ENCODE measurements at places on chromosomes 13 and 19.

GRCh38 chr13:94707400-94708021, 4.8 kb downstream of the SOX21 start:
- no peak for DNase-seq

GRCh38 chr13:62003452-62003851, 587.8 kb upstream of the PCDH20 start:
- no peak for DNase-seq

DNA sequence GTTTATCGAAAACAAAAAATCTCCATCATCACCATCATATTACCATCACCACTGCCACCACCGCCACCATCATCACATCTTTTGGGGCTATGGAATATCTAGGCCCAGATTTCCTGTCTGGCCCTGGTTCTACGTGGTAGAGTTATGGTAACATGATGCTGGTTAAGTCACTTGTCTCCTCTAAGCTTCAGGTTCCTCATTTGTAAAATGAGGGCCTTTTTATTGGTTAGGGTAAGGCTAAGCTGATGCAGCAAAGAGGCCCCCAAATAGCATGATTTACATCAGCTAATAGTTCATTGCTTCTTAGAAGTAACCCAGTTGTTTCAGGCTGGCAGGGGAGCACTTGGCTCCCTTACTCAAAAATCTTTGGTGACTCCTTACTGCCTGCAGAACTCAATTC, 37.9 kb downstream of the PCDH8 start:
- DNase-seq: no peak

DNA sequence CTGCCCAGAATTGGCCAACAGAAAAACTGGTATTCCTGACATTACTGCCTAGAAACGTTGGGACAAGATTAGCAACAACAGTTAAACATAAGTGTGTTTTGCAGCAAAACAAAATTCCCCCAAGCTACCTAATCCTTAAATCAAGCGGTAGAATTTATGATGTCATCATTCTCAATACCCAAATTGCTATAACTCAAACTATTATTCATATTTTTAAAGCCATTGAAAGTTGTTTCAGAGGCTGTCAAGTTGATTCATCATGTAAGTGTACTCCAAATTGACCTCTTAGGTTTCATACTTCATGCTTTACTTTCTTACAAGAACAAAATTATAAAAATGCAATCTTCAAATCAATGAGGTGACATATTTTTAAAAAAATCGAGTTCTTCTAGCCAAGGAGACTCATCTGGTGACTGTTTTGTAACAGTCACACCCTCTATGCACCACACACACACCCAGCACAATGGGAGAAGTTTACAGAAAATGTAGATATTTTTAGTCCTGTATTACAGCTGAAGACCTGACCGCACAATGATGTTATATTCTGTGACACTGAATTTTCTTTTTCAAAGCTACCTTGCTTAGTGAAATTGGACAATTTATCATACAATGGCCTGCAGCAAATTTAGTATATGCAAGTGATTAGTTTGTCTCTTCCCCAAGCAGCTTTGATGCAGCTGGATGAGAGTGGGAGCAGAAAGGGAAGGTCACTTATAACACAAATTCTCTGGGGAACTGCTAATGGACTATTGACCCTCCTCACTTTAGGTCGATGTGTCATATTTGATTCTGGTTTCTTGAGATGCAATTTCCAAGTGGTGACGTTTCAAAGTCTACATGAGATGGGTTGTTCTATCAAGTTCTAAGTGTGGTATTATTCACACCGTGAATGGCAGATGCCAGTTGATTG, 345.3 kb upstream of the OBI1 start:
- no peak for DNase-seq

- DNase-seq: no peak
Measured at GRCh38 chr13:86563308-86563707, 764.1 kb upstream of the SLITRK6 start.

GRCh38 chr19:27865927-27866777, 1346.8 kb downstream of the UQCRFS1 start:
- DNase-seq: no peak

DNA sequence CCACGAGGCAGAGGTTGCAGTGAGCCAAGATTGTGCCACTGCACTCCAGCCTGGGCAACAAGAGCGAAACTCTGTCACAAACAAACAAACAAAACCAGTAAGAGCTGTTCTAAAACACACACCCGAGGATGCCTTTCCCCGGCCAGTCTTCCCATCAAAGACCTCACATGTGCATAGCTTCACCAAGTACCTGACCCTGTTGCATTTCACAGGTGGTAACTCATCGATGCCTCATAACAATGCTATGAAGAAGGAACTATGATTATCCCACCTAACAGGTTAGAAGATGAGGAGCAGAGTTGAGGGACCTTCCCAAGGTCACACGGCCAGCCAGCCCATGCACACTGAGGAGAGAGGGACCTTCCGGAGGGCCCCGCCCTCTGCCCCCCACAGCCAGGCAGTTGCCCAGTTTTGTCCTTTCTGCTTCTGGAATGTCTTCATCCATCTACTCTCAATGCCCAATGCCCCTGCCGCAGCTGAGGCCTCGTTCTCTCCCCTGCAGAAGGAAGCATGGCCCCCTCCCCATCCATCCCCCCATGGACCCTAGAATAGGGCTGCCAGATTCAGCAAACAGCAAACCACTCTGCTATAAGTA, 16.8 kb upstream of the LENG8 start:
- DNase-seq: no peak

GRCh38 chr13:97583907-97584497, 150.0 kb downstream of the RAP2A start:
- DNase-seq: no peak

DNA sequence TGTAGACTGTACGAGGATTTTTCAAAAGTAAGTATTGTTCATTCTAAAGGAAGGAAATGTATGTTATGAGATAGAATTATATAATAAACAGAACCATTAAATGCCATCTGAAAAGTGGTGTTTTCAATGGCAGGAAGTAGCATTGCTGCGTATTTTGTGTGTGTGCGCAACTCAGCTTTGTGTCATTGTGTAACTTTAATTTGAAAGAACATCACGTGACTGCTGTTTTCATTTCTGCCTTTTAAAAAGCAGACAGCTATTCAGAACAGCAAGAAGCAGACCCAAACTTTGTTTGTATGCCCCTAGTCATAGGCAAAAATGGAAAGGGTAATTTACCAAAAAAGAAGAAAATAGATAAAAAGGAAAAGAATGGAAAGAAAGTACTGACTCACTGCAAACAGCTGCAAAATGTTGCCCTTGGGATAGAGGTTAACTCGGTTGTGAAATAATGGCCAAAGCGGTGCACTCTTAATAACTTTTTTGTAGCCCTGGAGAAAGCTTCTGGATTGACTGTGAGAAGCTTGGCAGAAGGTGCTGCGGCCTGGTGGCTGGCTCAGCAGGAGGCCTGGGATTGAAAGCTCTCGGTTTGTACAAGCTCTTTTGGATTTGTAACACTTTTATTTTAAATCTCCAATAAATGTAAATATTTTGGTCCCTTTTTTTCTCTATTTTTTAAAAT, 97.3 kb downstream of the GGACT start:
- peak; percentile 68 for DNase-seq

DNA sequence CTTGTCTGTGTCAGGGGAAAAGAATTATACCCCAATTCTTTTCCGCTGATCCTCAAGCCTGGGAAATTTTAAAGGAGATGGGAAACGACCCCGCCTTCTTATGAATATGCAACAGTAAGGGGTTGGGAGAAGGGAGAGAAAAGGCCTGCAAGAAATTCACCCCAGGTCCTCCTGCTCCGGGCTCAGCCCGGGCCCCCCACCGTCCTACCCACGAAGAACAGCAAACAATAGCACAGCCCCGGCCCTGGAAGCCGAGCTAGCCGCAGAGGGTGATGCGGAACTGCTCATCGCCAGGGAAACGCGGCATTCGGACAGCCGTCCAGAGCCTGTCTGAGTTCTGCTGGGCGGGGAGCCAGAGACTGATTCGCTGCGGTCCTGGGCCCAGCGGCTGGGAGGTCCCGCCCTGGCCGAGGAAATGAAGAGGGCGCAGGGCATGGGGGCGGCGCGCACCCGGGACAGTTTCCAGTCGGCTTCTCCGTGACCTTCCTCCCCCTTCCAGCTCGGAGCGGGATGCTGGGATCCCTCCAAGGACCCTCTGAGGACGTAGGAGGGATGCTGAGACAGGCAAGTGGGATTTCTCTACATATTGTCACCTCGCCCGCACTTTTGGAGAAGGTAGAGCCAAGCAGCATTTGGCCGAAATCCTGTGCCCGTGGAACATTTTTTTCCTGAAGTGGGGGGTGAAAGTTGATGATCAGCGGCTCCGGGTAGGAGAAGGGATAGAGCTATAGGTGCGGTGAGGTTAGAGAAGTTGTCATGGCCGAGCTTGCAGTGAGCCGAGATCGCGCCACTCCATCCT, 82.3 kb upstream of the C1QTNF9B start:
- peak; percentile 62 for DNase-seq

- DNase-seq: no peak
Measured at GRCh38 chr13:38346764-38347163, 2.9 kb upstream of the UFM1 start.

- DNase-seq: no peak
Measured at GRCh38 chr13:64397701-64398100, 2832.4 kb downstream of the PCDH9 start.

GRCh38 chr19:43474986-43475705, 9.7 kb upstream of the LYPD3 start:
- peak; percentile 97 for DNase-seq

- no peak for DNase-seq
Measured at GRCh38 chr13:73800011-73800410, 334.2 kb downstream of the KLF12 start.

- DNase-seq: peak; percentile 65
Measured at GRCh38 chr13:59356607-59357006, 807.1 kb downstream of the DIAPH3 start.

- DNase-seq: no peak
Measured at GRCh38 chr13:103625194-103625593, 559.0 kb upstream of the SLC10A2 start.

DNA sequence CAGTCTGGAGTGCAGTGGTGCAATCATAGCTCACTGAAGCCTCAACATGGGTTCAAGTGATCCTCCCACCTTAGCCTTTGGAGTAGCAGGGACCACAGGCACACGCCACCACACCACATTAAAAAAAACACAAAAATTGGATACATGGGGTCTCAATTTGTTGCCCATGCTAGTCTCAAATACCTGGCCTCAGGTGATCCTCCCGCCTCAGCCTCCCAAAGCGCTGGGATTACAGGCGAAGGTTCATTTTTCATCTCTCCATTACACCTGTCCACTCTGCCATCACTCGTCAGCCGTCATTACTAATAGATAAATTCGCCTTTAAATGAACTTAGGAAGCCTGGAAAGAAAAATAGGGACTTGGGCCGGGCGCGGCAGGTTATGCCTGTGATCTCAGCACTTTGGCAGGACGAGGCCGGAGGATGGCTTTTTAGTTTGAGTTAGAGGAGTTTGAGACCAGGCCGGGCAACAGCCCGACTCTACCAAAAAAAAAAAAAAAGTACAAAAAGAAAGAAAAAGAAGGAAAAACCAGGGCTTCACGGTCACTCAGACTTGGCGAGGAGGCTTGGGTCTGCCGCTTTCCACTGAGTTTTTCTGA, 685 bp upstream of the SUPT5H start:
- peak; percentile 25 for DNase-seq

GRCh38 chr13:100388923-100389322, 199.7 kb downstream of the GGACT start:
- DNase-seq: no peak

- no peak for DNase-seq
Measured at GRCh38 chr19:7224209-7224686, 70.0 kb downstream of the INSR start.

DNA sequence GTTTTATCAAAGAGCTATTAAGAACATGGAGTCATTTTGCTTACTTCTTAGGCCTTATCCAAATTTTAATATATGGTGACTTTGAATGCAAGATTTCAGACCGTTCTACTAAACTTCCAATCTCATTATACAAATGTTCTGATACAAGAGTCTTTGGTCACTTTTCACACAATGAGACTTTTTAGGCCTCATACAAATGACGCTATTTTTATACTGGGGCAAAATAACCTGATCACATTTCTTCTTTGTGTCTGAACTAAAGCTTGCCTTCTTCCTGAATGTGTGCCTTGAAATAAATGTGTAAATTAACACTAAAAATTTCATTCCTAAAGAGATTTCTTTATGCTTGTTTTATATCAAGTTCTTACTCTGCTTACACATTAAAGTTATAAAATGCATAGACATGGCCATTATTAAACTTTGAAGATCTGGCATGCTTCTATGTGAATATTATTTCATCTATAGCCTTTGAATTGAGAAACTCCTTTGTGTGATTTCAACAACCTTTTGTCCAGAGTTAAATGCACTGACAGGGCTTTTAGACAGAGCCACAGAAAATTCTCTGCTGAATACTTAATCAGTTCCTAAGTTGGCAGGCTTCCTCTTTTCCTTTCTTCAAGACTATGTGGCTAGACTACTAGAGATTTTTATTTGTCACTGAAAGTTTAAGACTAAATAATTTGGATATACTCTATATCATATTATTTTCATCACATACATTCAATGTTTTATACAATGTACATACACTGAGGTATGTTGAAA, 86.1 kb downstream of the EDNRB start:
- DNase-seq: peak; percentile 82

GRCh38 chr13:64849196-64849595, 2380.9 kb downstream of the PCDH9 start:
- DNase-seq: no peak

GRCh38 chr19:16779539-16780163, 49.5 kb upstream of the SIN3B start:
- no peak for DNase-seq

- DNase-seq: no peak
Measured at GRCh38 chr19:2511570-2511969, 35.6 kb downstream of the GADD45B start.

DNA sequence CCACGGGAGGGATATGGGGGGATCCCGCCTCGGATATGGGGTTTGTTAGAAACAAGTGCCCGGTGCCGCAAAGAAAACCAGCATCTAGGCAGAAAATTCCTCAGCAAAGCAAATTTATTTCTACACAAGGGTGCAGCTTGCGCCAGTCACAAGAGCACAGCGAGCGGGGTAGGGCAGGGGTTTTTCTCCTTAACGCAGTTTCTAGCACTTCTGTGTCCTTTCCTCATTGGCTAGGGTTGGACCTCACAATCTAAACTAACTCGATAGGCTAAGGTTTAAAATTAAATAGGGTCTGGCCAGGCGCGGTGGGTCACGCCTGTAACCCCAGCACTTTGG, 595 bp downstream of the ZNF440 start:
- DNase-seq: peak; percentile 38

- no peak for DNase-seq
Measured at GRCh38 chr13:50068508-50068907, 53.3 kb downstream of the KCNRG start.

GRCh38 chr13:95204231-95204765, 97.0 kb downstream of the ABCC4 start:
- DNase-seq: peak; percentile 52

- no peak for DNase-seq
Measured at GRCh38 chr19:44810234-44811121, 1.6 kb downstream of the BCAM start.

DNA sequence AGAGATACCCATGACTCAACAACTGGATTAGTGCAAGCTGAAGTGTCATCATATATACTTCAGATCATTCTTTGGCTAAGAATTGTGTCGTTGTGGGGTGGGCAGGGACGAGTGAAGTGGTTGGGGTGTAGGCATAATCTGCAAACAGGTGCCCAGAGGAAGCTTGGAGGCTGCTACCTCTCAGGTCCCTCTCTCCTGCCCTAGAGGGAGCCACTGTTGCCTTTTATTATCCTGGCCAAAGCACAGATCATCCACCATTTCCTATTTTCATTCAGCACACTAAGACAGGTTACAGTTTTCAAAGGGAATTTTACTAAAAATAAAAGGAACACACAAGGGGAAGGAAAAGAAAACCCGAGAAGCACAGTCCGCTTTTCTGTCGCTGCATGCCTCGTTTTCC, 126.6 kb downstream of the HS6ST3 start:
- DNase-seq: no peak

- DNase-seq: no peak
Measured at GRCh38 chr19:12034620-12035019, 859 bp downstream of the ZNF433 start.

All from suppressor macrophage treated with lipopolysaccharide for 4 hours (primary cell).